ENCODE measurements at places on chromosomes 1 and 21.

GRCh38 chr1:15410223-15410883 is 665 bp downstream of the EFHD2 start:
- no peak for DNase-seq

DNA sequence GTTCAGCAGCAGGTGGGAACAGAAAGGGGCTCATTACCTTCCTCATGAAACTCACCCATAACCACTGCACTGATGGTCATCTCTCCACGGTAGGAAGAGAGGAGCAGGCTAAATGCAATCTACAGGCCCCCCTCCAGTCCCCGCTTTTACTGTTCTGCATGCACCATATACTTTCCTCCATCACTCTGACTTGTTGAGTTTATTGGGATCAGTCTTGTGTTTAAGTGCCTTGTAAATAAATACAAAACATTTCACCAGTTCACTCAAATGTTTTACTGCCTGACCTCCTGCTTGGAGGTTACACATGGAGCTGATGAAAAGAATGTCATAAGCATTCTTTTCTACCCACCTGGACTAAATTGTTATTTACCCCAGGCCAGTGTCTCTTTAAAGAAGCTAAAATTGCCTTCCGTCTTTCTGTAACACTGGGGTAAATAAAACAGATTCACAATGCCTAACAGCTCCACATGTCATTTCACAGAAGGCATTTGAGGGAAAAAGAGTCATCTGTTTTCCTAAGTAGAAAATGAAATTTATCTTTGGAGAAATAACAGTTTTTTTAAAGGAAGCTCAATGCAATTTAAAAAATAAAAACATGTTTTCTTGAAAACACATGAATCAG is 30.7 kb downstream of the PTPN14 start:
- DNase-seq: no peak

DNA sequence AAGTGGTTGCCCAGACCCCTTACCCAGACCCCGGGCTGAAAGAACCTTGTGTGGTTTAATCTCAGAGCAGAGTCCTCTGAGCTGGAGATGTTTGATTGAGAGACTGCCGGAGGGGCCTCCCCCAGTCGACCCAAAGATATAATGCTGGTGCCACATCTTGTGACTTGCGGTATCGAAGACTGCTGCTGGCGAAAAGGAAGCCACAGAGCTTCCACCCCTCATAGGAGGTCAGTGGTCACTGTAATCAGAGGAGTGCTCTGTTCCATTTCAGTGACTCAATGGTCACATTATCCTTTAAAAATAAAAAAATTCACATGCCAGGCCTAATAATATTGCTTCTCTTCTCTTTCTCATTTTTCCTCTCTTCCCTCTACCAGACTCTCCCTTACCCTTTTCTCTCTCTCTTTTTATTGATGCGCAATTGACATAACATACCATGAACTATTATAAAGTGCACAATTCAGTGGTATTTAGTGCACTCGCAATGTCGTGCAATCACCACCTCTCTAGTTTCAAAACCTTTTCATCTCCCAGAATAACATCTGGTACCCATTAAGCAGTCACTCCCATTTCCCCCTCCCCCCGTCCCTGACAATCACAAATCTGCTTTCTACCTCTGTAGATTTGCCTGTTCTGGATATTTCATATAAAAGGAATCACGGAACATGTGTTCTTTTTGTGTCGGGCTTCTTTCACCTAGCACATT is 52.6 kb upstream of the LYST start:
- no peak for DNase-seq

DNA sequence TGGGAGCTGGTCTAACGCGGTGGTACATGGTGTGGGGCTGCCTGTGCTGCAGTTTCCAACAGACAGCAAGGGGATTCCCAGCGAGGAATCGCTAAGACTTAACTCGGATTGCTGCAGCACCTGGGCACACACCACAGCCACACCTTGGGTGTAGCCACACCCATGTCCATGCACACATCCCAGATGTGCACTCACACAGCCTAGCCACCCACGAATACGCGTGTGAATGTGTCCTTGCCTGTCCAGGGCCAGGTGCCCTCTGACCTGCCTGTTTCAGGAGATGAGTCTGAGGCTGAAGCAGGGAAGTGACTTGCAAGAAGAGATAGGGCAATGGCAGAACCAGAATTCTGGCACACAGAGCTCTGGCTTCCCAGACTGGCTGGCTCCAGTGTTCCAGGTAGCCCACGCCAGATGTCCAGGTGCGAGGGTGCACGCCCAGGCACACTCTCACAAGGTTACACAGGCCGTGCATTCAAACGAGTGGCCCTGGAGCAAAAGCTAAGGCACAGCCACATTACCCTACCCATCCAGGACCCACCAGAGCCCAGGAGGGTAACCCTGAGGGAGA is 272.7 kb downstream of the TRABD2B start:
- DNase-seq: no peak

DNA sequence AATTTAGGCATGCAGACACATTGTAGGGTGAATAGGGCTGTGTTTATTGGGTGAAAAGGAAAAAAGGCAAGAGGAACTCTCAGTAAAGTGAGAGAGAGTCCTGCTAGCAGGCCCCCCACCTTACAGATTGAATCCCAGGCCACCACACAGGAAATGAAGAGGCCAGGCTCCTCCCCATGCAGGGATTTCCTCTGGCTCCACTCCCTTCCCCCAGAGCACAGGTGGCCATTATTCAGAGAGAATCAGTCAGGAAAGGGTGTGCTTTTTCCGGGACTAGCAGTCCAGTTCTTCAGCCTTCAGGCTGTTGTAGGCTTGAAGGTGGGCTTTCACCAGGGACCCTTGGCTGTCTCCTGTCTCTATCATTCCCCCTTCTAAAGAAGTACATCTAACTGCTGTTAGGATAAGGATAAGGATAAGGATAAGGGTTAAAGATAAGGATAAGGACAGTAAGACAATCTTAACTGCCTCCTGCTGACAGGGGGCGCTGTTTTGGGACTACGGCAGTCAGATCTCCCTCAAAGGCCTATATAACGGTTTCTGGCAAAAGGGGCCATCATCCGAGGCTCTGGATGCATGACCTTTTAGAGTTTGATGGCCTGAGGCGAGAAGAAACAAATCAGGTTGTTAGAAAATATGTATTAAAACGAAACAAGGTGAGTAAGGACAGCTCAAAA is 26.3 kb downstream of the ZNF648 start:
- no peak for DNase-seq

DNA sequence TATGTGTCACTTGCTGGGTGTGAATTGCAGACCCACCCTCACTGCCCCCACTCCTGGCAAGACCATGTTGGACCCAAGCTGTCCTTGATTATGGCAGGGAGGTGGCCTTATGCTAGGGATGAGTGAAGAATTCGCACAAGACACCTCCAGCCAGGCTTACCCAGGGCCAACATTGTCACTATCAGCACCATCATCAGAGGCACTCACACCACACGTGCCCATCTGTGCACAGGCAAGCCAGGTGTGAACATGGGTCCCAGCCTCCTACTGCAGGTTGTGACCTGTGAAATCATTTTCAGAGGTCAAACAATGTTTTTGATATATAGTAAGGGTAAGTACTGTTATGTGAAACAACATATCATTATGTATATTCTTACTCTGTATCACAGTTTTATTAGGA is 20.3 kb upstream of the RGS8 start:
- DNase-seq: no peak

DNA sequence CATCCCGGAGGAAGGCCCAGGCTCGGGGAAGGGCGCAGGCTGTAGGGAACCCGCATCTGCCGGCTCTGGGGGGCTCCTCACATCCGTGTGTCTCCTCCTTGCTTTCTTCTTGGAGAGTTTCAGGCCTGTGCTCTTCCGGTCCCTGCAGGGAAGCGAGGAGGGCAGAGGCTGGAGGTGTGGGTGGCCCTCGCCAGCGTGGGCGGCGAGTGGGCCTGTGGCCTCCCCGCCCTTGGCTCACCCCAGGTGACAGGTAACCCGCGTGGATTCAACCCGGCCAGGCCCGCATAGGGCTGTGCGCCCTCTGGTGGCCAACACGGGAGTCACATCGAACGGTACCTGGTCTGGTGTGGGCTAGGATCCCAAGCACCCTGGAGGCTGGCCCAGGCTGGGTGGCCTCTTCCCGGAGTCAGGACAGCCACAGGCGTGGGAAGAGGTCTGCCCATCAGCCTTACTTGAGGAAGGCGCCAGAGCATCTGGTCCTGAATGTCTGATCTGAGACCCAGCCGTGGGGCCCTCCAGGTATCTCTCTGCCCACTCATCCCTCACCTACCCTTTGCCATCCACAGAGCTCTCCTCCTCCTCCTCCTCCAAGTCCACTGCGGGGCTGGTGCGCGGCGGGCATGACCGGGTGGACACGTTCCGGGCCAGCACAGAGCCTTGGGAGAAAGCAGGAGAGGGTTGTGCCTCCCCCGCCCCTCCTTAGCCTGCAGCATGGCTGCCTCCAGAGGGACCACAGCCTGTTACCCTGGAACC is 9.6 kb upstream of the TNFRSF25 start:
- DNase-seq: peak; percentile 48

DNA sequence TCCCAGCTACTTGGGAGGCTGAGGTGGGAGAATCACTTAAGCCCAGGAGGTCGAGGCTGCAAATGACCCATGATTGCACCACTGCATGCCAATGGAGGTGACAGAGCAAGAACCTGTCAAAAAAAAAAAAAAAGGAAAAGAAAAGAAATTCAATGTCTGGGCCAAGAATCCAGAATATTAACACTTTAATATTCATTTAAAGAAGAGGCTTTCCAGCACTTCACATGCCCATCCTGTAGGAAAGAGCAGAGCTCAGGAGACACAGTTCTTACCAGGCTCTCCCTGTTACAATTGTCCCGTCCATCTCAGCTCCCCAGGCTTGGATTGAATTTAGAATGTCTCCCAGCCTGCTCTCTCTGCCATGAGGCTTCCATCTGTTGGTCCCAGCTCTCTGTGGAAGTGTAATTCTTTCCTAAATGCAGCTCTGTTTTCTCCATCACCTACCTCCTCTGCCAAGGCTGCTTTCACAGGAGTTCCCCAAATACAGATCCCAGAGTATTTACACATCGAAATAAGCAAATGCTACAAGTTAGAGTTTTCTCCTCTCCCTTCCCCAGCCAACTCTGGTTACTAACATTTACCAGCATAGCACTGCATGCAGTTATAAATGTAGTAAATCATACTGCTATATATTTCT is 116.6 kb upstream of the CDC42BPA start:
- no peak for DNase-seq

DNA sequence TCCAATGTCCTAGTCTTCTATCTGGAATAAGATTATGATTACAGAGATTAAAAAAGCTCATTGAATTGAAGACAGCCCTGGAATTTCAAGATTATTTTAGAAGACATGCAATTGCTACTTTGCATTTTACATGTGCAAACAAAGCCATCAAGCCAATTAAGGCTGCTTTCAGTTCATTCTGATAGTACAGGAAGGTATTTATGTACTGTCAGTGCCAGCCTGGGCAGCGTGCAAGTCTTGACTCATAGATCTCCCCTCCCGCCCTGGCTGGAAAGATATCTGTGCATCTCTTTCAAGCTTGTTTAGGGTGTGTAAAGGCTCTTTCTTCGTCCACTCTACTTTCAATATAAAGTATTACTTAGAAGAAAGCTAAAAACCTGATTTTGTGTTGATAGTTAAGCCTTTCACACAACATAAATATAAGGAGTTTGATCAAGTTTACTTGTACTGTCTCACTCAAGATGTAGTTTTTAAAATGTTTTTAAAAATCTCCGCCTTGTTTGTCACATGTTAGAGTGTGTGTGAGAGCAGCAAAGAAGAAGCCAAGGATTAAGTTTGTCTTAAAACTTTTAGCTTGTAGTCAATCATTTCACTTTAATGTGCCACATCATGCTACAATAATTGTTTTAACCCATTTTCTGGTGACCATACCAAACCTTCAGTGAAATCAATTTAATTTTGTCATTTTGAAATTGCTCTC is 13.6 kb upstream of the LYPLAL1 start:
- DNase-seq: no peak

DNA sequence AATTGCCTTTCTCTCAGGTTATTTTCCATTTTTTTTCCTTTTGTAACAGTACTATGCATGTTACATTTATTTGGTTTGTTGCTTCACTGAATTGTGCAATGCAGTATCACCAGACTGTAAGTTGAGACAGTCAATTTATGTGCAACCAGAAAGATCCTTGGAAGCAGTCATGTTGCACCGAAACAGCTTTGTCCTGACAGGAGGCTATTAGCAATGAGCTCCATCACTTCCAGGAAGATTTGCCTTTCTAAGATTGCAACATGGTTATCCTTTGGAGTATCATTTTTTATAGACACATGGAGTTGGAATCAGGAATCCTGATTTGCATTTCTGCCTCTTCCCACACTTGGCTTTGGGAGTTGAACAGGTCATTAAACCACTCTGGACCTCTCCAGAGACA is 84.5 kb upstream of the ST6GALNAC5 start:
- DNase-seq: no peak

GRCh38 chr1:56457756-56458375 is 121.5 kb downstream of the PLPP3 start:
- DNase-seq: no peak

GRCh38 chr1:30033256-30034104 is 689.9 kb downstream of the MATN1 start:
- DNase-seq: no peak

GRCh38 chr1:116569776-116570357 is 959 bp downstream of the CD58 start:
- peak; percentile 65 for DNase-seq

DNA sequence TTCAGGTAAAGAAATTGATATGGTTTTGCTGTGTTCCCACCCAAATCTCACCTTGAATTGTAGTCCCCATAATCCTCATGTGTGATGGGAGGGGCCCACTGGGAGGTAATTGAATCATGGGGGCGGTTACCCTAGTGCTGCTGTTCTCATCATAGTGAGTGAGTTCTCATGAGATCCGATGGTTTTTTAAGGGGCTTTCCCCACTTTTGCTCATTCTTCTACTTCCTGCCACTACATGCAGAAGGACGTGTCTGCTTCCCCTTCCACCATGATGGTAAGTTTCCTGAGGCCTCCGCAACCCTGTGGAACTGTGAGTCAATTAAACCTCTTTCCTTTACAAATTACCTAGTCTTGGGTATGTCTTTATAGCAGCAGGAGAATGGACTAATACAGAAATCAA is 69.3 kb downstream of the MIS18A start:
- DNase-seq: no peak

- no peak for DNase-seq
These were observed 26.5 kb downstream of the ZNF362 start for GRCh38 chr1:33282791-33283190.

Measured in tongue (tissue), 3 donors.